ENCODE measurements at places on chromosomes 7 and 10.
A peak's percentile ranks its signal among the peaks of the same experiment; 100 is the strongest.

GRCh38 chr7:133372337-133372736 lies 119.5 kb downstream of the EXOC4 start:
- no peak for DNase-seq

DNA sequence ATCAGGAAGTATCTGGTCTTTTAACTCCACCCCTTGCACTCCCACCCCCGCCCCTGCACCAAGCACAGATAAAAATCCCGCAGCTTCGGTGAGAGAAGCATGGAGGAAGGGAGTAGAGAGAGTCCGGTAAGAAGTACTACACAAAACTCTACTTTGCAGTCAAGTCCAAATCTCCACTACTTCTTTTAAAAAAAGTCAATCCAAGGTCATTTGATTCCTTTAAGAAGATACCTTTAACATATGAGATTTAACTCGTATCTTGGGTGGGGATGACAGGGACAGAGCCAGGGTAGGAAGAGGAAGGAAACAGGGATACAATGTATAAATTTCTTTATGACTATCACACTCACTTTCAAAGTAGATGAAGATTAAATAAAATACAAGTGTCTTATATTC lies 132.1 kb downstream of the NRBF2 start:
- peak; percentile 59 for DNase-seq

- DNase-seq = peak; percentile 65
Observed at GRCh38 chr7:519484-520390, at the start of gene PDGFA. PDGFA (minus strand) TSS chr7:519846; CDS start chr7:519001, 845 bp downstream.

GRCh38 chr10:72728462-72728861 lies 36.5 kb downstream of the MCU start:
- DNase-seq = no peak

- DNase-seq = no peak
Observed at GRCh38 chr7:31850601-31851000, 163.6 kb downstream of the PPP1R17 start.

- no peak for DNase-seq
Observed at GRCh38 chr7:30923774-30924413, 12.2 kb downstream of the AQP1 start.

GRCh38 chr7:154440651-154441050 lies 388.5 kb downstream of the DPP6 start:
- no peak for DNase-seq

- no peak for DNase-seq
Observed at GRCh38 chr10:4838743-4839142, 12.7 kb downstream of the AKR1E2 start.

DNA sequence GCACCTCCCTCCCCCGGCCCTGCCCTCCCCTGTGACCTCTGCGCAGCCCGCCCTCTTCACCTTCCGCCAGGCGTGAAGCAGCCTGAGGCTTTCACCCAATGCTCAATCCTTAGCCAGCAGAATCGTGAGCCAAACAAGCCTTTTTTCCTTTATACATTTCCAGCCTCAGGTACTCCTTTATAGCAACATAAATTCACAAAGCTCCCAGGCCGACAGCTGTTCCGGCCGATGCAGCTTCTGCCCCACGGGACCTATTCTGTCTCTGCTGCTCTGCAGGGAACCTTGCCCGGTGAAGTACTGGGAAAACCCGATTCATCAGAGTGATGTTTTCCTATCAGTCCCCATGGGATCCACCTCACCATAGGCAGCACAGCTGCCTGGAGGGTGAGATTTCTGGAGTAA lies 87.4 kb downstream of the CHST15 start:
- no peak for DNase-seq
